Hematopoietic multipotent progenitor cell treated with erythropoietin and hydrocortisone succinate and interleukin-3 and kit ligand, for 4 days (in vitro differentiated cells): ENCODE measurements at places on chromosomes 7 and 10.
A peak's percentile ranks its signal among the peaks of the same experiment; 100 is the strongest.

DNA sequence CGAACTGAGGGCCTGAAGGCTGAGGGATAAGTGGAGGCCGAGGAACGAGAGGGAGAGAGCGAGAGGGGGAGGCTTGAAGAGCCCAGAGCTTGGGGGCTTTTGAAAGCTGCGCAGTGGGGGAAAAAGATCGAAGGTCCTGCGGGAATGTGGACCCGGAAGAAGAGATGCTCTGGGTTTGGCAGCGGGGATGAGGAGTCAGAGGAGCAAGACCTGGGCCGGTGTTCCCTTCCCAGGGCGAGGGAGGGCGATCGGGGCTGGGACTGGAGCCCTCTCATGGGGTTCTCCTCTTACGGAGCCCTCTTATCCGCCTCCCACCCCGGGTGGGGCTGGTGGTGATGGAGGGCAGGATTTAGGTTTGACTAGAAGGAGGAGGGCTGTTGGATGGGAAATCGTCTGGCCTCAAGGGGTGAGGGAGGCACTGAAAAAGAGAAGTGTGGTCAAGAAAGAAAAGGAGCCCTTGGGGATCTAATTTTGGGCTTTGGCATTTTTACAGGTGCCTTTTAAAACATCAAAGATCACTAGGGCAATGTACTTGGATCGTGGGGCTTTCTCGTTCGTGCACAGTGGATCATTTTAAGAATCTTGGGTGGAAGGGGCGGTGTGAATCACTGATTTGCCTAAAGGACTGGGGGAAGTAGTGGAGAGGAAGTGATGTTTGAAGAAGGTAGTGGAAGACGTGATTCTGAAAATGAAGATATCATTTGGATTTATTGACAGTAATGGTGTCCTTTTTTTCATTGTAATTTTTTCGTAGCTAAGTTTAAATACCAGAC is 637 bp downstream of the SAMD8 start:
- DNase-seq, result peak; percentile 70

DNA sequence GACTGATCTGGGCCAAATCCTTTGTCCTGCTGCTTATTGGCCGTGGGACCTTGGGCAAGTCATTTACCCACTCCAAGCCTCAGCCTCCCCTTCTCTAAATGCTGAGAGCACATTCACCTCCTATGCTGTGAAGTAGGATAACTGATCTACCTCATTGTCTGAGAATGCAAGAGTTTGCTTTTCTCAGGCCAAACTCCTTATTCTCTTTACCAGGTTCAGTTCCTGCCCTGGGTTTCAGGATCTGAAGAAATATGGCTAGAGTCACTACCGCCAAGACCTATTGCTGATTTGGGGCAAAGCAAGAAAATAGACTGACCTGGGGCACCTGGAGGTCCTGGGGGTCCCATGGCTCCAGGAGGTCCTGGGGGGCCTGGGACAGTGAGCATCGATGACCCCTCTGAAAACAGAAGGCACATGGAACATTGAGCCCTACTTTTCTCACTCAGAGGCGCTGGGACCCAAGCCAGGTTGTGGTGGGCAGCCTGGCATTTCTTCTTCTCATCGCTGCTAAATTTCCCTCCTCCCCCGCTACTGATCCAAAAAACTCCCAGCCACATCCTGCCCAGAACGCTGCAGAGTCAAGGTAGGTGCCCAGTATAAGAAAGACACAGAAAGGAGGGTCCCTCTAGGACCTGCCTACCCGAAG is 42.4 kb downstream of the COL17A1 start:
- DNase-seq, result no peak

- DNase-seq, result peak; percentile 47
Observed at GRCh38 chr10:26448292-26448691, 10.2 kb downstream of the APBB1IP start.

DNA sequence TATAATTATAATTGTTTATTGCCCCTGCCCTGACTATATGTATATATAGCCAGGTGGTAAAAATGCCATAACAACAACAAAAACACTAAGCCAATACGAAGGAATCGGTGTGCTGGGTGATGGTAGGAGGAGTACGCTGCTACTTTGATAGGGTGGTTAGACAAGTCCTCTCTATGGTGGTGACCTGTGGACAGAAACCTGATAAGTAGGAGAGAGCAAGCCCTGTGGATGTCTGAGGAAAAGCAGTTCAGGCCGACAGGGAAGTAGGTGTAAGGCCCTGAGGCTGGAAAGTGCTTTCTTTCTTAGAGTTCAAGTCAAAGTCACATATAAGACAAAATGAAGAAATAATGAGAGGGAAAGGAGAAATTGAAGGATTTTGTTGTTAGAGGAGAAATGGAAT is 823.8 kb upstream of the CELF2 start:
- no peak for DNase-seq

- peak; percentile 93 for DNase-seq
Observed at GRCh38 chr7:92656121-92656520, 65.9 kb upstream of the FAM133B start.

DNA sequence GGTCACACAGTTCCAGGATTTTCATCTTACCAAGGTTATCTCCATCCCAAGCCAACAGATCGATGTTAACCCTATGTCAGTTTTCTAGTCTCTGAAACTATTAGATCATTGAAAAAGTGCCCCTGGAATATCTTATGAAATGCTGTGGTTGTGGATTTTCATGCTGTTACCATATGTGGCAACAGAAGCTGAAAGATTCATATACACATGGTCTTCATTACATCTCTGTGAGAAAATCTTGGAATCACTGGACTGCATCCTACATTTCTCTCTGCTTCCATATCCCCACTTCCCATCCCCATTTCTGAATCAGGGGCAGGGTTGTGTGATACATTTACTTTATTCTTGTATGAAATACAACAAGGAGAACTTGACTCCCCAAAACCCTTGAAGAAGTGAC is 146.1 kb downstream of the SLC16A9 start:
- DNase-seq, result no peak

DNA sequence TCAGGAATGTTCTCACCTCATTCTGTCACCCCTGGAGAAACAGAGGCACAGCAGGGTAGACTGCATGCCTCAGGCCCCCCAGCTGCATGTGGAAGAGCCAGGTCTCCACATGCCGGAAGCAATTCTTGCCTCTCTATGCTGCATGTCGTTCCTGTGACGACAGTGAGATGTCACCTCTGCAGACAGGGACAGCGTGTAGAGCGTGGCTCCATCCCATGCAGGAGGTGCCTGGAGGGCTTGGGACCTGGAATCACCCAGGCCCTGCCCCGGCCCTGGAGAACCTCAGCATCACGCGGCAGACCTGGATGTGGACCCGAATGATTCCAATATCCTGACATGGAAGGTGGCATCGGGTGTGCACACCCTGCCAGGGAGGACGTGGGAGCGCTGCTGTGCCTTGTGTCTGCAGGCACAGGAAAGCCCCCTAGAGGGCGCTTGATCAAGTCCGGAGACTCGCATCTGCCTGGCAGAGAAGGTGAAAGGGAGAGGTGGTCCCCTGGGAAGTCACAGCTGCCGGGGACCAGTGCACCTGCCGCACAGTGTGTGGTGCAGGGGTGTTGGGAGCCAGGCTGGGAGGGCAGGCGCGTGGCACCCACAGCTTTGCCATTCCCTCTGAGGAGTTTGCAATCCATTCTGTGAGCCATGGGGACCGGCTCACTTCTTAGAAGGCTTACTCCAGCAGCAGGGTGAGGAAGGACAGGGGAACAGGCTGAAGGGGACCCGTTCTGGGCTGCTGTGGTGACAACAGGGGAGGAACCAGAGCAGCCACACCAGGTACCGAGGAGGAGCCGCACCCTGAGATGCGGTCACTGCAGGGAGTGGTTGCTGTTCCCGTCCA is 45.3 kb upstream of the EN2 start:
- DNase-seq, result peak; percentile 74
